NCI-H1048 (cell line): ENCODE measurements at places on chromosomes 7 and 10.

GRCh38 chr10:87538092-87539015 is 33.7 kb downstream of the MINPP1 start:
- no peak for DNase-seq

DNA sequence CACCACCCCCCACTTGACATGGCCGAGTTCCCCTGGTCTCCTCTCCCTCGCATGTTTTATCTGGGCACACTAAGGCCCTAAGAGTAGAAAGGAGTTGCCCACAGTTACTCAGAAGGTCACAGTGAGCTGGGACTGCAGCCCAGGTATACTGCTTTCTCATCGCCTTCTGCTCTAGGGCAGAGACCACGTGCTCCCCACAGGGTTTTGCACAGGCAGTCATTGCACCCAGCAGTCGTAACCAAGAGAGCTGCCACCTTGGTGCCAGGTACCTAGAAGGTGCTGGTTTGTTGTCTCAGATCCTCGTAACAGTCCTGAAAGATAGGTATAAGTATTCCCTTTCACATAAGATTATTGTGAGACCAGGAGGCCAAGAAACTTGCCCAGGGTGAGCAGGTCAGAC is 1.8 kb downstream of the MINDY4 start:
- DNase-seq: no peak

- DNase-seq: no peak
These were observed 80.8 kb downstream of the ARHGAP22 start for GRCh38 chr10:48523820-48524758.

GRCh38 chr10:79084012-79084971 is 15.5 kb downstream of the ZMIZ1 start:
- no peak for DNase-seq

- DNase-seq: no peak
These were observed 7.5 kb upstream of the ARHGAP22 start for GRCh38 chr10:48612236-48612943.

- no peak for DNase-seq
These were observed 50.6 kb upstream of the TES start for GRCh38 chr7:116159711-116160110.

DNA sequence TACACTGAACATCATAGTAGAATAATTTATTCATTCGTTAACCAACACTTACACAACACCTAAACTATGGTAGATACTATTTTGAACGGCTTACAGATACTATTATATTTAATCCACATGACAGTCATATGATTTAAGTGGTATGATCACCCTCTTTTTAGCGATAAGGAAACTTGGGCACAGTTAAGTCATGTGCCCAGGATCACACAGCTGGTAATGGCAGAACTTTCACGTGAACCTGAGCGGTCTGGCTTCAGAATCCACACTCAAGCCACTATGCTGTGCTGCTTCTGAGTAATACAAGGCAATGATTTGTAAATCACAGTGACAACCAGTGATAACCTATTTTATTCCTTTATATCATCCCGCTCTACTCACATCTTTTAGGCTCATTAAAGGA is 99.1 kb downstream of the CELF2 start:
- DNase-seq: no peak

DNA sequence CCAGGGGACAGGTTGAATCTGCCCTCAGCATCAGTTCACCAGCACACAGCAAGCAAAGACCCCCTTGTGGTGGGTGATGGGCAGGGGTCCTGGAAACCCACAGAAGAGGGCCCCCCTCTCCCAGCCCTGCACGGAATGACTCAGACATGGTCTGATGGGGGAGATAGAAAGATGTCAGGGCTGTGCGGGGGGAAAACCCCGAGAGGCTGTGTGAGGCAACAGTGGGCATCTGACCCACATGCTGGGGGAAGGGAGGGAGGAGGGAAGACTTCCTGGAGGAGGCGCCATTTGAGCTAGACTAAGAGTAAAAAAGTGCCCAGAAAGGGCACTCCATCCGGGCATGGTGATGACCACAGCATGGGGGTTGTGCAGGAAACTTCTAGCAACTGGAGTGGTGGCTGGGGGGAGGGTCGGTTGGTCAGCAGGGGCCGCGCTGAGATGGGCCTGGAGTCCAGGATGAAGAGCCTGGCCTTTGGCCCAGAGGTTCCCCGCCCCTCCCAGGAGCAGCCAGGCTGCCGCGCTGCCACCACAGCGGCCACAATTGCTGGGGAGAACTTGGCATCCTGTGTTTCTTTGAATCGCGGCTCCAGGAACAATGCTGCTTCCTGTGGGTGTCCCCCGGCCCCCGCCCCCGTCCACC is 2.5 kb downstream of the LFNG start:
- no peak for DNase-seq

DNA sequence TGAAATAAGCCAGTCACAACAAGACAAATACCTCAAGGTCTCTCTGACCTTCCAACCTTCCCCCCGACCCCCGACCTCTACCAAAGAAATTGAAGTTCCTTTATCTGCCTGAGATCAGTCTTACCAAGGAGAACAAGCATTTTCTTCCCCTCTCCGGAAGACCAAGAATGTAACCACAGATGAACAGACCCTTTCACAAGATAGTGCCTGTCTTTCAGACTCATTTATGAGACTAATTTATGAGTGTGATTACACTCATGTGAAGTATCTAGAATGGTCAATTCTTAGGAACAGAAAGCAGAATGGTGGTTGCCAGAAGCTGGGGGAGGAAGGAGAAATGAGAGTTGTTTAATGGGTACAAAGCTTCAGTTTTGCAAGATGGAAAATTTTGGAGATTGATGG is 108.9 kb upstream of the MKLN1 start:
- DNase-seq: no peak

GRCh38 chr10:72092171-72092924 is 4.0 kb upstream of the SPOCK2 start:
- DNase-seq: no peak

DNA sequence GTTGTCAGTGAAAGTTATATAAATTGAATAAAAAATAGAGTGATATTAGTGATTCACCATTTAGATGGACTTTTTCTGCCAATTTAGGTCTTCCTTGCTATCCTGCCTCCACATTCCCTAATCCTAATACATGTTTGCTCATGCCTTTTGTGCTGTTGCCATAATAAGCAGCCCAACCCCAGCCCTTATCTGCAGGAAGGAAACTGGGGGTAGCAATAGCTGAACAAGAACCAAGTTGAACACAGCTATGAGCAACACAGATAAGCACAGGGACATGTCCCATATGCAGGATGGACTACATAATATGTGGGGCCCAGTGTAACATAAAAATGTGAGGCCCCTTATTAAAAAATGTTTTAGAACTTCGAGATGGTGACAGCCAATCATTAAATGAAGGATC is 91.2 kb upstream of the AHR start:
- DNase-seq: no peak

GRCh38 chr7:43260980-43261878 is 148.8 kb downstream of the HECW1 start:
- DNase-seq: peak; percentile 54

DNA sequence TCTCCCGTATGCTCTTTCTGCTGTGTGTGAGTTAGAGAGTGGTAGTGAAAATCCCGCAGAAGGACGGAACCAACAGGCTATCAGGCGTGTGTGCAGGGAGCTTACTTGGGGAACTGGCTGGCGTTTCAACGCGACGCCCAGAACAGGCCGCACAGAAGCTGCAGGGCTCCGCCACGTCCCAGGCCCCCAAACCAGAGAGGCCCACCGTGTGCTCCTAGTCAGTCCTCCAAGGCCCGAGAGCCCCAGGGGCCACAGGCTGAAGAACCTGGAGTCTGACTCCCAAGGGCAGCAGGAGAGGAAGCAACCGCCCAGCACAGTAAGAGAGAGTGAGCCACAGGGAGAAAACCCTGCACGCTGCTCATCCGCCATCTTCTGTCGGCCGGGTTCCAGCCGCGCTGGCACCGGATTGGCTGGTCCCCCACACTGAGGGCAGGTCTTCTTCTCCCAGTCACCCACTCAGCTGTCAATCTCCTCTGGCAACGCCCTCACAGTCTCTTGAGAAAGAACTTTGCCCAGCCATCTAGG is 730.6 kb upstream of the VSTM2A start:
- no peak for DNase-seq

DNA sequence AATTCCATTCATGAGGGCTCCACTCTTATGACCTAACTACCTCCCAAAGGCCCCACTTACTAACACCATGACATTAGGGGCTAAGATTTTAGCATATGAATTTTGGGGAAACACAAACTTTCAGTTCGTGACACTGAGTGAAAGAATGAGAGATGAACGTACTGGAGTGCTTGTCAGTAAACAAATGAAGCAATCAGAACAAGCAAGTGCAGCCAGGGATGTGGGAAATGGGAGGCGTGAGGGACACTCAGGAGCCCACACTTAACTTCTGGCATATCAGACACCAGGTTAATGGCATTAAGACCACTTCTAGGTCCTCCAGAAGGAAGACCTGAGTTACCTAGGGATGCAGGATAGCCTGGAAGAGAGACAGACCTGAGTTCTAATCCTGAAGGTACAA is 2.3 kb upstream of the MDFIC start:
- no peak for DNase-seq

DNA sequence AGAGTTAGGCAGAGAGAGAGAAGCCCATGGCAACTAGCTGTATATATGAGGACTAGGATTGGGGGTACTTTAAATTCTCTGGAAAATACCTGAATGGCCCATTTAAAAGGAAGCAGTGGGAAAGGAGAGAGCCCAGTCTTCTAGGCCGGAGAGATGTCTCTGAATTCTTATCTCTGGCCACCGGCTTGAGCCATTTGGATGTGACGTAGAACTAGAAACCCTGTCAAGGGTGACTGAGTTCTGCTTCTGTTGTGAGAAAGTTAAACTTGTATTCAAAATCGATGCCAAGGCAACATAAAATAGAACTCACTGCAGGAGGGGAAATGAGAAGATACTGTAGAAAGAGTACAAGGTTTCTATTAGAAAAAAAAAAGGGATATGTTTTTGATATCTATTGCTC is 6.3 kb upstream of the GSTK1 start:
- DNase-seq: no peak

GRCh38 chr10:13776861-13777311 is 190.1 kb downstream of the PRPF18 start:
- no peak for DNase-seq

DNA sequence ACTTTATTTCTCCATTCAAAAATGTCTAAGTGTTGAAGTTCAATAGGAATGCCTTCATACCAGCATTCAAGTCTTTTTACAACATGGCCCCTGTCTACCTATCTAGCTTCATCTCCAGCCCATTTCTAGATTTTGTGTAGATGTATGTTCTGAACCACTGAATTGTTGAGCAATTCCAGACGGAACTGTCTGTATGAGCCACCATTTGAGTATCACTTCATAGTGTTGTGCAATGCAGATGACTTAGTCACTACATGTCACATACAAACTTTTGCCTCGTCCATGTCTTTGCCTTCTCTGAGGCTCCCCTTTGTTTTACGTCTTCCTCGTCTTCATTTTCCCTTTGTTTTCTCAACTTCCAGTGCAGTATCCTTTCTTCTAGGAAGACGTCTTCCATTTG is 118.1 kb downstream of the INHBA start:
- no peak for DNase-seq

DNA sequence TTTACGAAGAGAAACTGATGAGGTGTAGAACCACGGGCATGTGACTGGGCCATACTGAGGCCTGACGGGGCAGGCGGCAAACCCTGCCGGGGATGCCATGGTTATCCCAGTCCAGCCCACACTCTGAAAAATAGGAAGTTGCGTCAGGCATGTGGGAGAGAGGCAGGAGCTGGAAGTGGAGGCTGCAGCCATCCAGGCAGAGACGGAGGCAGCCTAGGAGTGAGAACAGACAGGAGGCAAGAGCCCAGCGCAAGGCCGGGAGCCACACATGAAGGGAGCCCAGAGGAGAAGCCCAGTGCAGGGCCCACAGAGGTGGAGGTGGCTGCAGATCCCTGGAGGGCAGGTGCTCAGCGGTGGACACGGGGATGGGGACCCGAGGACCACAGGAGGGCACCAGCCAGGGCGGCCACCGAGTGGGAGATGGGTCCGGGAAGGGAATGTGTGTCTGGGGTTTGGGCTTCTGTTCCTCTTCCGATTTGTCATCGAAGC is 175.2 kb upstream of the PPP2R2D start:
- no peak for DNase-seq

DNA sequence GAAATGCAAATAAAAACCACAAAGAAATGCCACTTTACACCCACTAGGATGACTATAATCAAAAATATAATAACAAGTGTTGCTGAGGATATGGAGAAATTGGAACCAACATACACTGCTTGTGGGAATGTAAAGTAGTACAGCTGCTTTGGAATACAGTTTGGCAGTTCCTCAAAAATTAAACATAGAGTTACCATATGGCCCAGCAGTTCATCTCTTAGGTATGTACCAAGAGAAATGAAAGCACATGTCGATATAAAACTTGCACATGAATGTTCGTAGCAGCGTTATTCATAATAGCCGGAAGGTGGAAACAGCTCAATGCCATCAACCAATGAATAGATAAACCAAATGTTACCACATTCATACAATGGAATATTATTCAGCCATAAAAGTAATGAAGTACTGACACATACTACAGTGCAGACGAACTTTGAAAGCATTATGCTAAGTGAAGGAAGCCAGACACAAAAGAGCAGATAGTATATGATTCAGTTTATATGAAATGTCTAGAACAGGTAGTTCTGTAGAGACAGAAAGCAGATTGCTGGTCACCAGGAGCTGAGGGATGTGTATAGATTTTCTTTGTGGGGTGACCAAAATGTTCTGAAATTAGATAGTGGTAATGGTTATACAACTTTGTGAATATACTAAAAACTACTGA is 12.4 kb downstream of the BCAP29 start:
- DNase-seq: no peak

DNA sequence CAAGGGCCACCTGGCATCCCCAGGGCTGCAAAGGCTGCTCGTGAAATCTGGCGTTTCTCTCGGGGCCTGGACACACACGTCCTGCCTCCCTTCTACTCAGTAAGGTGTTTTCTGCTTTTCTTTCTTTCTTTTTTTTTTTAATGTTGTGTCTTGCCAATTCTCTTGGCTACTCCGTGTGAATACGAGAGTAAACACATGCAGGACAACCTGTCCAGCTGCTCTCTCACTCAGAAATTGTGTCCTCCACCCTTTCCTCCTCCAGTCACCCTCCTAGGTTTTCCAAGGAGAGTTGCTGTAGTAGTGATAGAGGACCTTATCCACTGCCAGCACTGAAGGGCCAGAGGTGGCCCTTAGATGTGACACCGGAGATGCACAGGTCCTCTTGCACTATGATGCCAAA is 858 bp upstream of the TEX36 start:
- DNase-seq: no peak

DNA sequence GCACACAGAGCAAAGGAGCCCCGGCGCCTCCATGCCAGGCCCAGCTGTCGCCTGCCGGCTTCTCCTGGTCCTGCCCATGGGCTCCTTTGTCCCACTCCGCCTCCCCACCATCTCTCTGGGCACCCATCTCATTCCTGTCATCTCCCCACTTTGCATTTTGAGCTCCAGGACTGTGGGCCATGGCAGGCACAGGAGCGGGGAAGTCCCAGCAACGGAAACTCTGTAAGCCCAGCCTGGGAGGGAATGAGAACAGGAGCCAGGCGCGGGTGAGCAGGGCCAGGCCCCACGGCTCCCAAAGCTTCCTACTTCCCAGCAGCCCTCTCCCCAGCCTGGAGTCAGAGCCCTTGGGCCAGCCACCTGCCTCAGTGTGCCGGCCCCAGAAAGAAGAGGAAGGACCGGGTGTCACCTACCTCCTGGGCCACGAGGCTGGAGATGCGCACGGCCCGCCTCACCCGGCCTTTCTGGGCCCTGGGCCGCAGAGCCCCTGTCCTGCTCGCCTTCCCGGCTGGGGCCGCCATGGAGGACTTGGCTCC is 23.1 kb downstream of the KCNH2 start:
- no peak for DNase-seq

- DNase-seq: no peak
These were observed 1199.1 kb upstream of the SORCS1 start for GRCh38 chr10:108363576-108363975.
